Placental pericyte (primary cell): ENCODE measurements at places on chromosomes 1 and 21. TPM values are rescaled to one million over a fixed set of nuclear protein-coding genes. Genes with fewer than 3 reads are reported as not detected.

Gene PCNX2
- 25.4 and 43.5 TPM in 2 replicates for total RNA-seq

Gene PTPRC
- 0.29 TPM in 1 of 2 replicates, not detected in the other for total RNA-seq

Gene CYP4A11
- not detected in 2 replicates for total RNA-seq

Gene CA6
- total RNA-seq = not detected in 2 replicates

Gene TMEM269
- under 0.01 TPM in 1 of 2 replicates, not detected in the other for total RNA-seq

Gene NPL
- 0.43 and 1.8 TPM in 2 replicates for total RNA-seq

Gene RNF207
- 24.9 and 27.2 TPM in 2 replicates for total RNA-seq

Gene SPRR4
- total RNA-seq = not detected in 2 replicates

Gene ODF2L
- 25.8 and 48.0 TPM in 2 replicates for total RNA-seq

Gene S100A9
- total RNA-seq = not detected in 2 replicates

Gene LMX1A
- total RNA-seq = not detected in 2 replicates

Gene HTR6
- total RNA-seq = not detected in 2 replicates
